ENCODE measurements at places on chromosomes 7 and 10. TPM values are rescaled to one million over a fixed set of nuclear protein-coding genes. Genes with fewer than 3 reads are reported as not detected.

DNA sequence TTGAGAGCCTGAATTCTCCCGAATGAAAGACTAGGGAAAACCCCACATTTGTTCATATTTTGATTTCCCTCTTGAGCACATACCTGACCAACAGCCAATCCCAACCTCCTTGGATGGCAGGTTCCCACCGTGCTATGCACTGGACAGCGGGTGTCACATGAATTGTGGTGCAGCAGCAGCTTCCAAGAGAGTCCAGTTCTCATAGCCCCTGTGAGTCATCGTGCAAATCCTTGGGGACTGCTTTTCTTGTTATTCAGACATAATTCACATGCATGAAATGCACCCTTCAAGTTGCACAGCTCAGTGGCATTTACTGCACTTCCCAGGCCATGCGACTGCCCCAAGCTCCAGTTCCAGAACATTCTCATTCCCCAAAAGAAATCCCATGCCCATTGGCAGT is 67.8 kb upstream of the PPP2R2D start:
- DNase-seq: no peak

DNA sequence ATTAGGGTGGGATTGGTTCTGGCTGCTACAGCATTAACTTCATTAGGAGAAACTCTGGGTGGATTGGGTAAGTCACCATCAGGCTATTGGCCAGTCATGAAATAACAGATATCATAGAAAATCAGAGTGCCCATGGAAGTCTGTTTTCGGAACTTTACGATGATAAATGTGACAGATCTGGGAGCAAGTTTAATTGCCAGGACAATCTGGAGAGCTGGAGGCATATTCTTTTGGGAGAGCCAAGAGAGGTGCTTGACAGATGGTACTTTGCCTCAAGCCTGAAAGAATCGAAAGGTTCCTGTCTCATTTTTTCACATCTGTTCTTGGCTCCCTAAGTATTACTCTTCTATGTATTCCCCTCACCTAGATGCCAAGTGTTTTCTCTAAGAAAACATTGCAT is 369.9 kb downstream of the CNTNAP2 start:
- no peak for DNase-seq

The DLX5 gene
- not detected for polyA plus RNA-seq

GRCh38 chr7:2016761-2017480 is 215.8 kb downstream of the MAD1L1 start:
- DNase-seq: no peak
